Fibroblast of skin of left quadriceps (primary cell): ENCODE measurements at places on chromosomes 1 and 21.

DNA sequence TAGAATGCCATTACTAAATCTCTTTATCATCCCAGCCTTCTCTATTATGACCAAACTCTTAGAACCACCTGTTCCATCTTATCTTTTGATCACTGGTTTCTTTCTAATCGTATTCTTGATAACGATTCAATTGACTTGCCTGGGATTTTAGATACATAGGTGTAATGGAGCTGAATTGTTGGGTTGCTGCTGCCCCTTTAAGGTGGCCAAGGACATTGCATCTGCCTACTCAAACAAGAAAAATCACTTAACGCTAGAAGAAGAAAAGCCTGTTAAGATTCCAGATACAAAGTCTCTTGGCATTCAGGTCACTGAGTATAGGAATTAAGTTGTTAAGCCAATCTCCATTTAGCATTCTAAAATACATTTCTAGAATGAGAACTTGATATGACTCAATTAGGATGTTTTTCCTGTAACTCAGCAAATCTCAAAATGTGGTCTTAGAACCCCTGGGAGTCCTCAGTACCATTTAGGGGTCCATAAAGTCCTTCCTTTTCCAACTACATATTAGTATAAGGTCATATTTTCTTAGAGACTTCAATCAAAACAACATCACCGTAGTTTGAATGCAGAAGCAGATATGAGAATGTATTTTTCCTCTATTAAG is 12.4 kb downstream of the NEXN start:
- DNase-seq: peak; percentile 20

GRCh38 chr1:2088458-2088857 is 38.2 kb downstream of the PRKCZ start:
- DNase-seq: peak; percentile 14

GRCh38 chr1:59076612-59077011 is 220.3 kb upstream of the FGGY start:
- no peak for DNase-seq

DNA sequence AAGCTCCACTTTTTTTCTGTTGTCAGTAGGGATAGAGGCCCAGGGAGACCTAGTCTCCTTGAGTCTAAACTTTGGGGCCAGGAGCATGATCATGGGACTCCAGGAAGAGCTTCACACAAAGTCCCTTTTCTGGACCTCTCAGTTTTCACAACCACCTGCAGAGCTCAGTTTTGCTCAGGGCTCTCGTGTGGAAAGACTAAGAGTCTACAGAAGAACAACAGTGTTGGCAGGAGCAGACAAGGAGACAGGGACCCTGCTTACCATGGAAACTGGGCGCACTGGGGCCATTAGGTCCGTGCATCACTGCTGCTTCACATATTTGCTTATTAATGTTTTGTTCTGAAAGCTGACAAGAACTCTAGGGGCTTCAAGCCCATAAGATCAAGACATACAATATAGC is 63.9 kb upstream of the HSD17B7 start:
- DNase-seq: no peak
